ENCODE measurements at places on chromosomes 2 and 18.

- DNase-seq: no peak
These were observed 5.1 kb downstream of the SP140 start for GRCh38 chr2:230230496-230231200.

- DNase-seq: no peak
These were observed 1.7 kb upstream of the SERPINE2 start for GRCh38 chr2:224040753-224041152.

GRCh38 chr2:71571945-71572344, 118.6 kb downstream of the DYSF start:
- no peak for DNase-seq

- no peak for DNase-seq
These were observed 7.3 kb downstream of the GATA6 start for GRCh38 chr18:22176420-22177326.

DNA sequence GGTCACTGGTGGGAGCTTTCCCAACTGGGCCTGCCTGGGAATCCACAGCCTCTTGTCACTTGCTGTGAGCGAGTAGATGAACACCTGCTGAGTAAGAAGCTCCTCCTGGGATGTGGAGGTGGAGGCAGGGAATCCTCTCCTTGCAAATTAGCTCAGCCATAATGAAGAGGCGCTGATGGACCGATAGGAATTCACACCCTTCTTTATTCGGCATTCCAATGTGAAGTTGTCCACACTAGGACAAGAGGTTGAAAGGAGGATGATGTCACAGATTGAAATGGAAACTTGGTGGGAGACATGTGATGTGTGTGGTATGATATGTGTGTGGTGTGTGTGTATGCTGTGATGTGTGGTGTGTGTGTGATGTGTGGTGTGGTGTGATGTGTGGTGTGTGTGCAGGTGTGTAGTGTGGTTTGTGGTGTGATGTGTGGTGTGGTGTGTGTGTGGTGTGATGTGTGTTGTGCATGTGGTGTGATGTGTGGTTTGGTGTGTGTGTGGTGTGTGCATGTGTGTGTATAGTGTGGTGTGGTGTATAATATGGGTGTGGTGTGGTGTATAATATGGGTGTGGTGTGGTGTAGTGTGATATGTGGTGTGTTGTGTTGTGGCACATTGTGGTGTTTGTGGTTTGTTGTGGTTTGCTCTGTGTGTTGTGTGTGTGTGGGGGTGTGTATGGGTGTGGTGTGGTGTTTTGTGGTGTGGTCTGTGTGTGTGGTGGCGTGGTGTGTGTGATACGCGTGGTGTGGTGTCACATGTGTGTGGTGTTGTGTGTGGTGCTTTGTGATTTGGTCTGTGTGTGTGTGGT, 216.4 kb downstream of the BCL2 start:
- DNase-seq: no peak

GRCh38 chr2:175275539-175275938, 94.0 kb upstream of the ATP5MC3 start:
- no peak for DNase-seq

GRCh38 chr2:190267302-190267701, 52.3 kb downstream of the HIBCH start:
- DNase-seq: no peak
